ENCODE measurements at places on chromosomes 7 and 10. TPM values are rescaled to one million over a fixed set of nuclear protein-coding genes. Genes with fewer than 3 reads are reported as not detected.

GRCh38 chr10:101772017-101772894, 3.7 kb downstream of the FGF8 start:
- H3K27ac ChIP-seq = no peak overlapping the region
- no peaks in the 10 kb centered on the region for H3K27me3 ChIP-seq
- no peaks in the 10 kb centered on the region for H3K4me1 ChIP-seq
- no peak for DNase-seq

GRCh38 chr10:61961278-61961677, 59.8 kb downstream of the ARID5B start:
- H3K36me3 ChIP-seq = no peaks in the 10 kb centered on the region
- H3K4me1 ChIP-seq = peaks cover 3% of the 10 kb centered on the region
- DNase-seq = no peak
- H3K4me3 ChIP-seq = no peak overlapping the region
- no peaks in the 10 kb centered on the region for H3K27me3 ChIP-seq

GRCh38 chr7:79034730-79035129, 418.7 kb downstream of the MAGI2 start:
- H3K36me3 ChIP-seq = no peaks in the 10 kb centered on the region
- no peak for DNase-seq
- H3K4me1 ChIP-seq = peaks cover 1% of the 10 kb centered on the region

GRCh38 chr10:6327961-6328698, 125.4 kb downstream of the PFKFB3 start:
- H3K4me3 ChIP-seq = no peak overlapping the region
- no peak overlapping the region for H3K27ac ChIP-seq
- H3K27me3 ChIP-seq = no peaks in the 10 kb centered on the region
- no peaks in the 10 kb centered on the region for H3K36me3 ChIP-seq
- DNase-seq = no peak

- no peak for DNase-seq
- no peaks in the 10 kb centered on the region for H3K27me3 ChIP-seq
- H3K36me3 ChIP-seq = no peaks in the 10 kb centered on the region
- no peak overlapping the region for H3K27ac ChIP-seq
Measured at GRCh38 chr7:18995811-18996426, 121.5 kb downstream of the TWIST1 start.

DNA sequence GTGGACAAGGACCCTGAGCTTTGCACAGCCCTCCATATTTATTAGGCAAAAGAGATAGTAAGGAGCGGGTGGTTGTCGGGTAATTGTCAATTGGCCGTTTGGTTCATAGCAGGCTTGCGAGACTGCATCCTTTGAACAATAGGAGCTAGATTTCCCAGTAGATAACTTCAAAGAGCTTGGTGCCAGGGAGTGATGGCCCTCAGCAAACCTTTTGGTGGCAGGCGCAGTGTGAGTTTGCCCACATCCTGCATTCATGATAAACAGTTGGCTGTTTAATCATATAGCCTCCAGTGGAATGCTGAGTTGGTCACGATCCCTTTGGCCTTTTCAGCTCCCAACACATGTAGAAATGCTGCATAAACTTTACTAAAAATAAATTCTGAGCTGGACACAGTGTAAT, 156.9 kb downstream of the AKR1D1 start:
- no peak overlapping the region for H3K27ac ChIP-seq
- H3K4me1 ChIP-seq = peaks cover 4% of the 10 kb centered on the region
- no peak overlapping the region for H3K4me3 ChIP-seq
- no peaks in the 10 kb centered on the region for H3K36me3 ChIP-seq
- no peaks in the 10 kb centered on the region for H3K27me3 ChIP-seq

GRCh38 chr7:22611758-22612079, 111.7 kb upstream of the STEAP1B start:
- no peak overlapping the region for H3K27ac ChIP-seq
- no peak for DNase-seq
- no peaks in the 10 kb centered on the region for H3K36me3 ChIP-seq
- H3K4me1 ChIP-seq = no peaks in the 10 kb centered on the region

DNA sequence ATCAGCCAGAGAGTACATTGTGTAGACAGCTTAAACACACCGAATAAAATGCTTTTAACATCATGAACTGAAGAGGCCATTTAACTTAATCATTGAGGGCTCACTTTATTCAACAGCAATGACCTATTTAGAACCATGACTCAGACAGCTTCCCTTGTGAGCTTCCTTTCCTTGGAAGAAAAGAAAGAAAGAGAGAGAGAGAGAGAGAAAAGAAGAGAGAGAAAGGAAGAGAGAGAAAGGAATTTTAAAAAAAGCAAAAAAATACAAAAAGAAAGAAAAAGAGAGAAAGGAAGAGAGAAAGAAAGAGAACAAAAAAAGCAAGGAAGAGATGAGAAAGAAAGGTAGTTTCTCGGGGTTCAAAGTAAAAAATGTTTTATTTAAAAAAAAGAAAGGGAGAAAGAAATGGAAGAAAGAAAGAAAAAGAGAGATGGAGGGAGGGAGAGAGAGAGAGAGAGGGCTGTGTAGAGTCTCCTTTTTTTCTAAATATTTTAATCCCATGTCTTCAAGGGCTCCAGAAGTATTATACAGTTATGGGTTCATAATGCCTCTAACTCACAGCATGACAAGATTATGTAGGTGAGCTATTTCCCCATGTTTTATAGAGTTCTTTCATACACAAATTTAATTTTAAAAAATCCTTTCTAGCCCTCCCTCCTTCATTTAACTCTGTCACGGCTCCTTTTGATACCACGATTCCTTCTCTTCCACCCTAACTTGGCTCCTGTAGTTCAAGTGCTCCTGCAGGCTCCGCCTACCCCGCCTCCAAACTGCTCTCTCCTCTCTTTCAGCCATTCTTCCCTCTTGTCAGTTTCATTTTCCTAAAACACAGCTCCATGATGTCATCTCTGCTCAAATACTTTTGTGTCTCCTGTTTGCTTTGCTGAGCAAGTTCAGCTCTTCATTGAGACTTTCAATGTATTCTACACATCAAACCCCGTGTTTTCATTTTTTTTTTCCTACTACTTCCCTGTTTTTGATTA, 85.5 kb downstream of the PRTFDC1 start:
- peak; percentile 60 for DNase-seq
- no peaks in the 10 kb centered on the region for H3K27me3 ChIP-seq

DNA sequence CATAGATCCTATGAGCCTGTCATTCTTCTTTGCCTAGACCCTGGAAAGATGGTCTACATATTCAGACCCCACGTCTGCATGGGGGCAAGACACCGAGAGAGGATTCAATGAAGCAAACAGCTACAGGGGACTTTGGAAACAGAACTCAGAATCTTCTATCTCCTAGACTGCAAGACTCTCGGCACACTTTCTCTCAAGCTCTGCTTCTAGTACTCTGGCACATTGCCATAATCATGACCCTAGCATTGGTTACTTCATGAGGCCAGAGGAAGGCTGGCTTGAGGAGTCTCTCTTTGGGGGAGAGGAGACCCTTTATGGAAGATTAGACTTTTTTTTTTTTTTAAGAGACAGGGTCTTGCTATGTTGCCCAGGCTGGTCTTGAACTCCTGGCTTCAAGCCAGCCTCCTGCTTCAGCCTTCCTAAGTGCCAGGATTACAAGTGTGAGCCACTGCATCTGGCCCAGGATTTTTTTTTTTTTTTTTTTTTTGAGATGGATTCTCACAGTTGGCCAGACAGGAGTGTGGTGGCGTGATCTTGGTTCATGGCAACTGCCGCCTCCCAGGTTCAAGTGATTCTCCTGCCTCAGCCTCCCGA, 20.7 kb downstream of the CCDC3 start:
- no peak overlapping the region for H3K4me3 ChIP-seq
- H3K4me1 ChIP-seq = peaks cover 7% of the 10 kb centered on the region
- H3K27ac ChIP-seq = no peak overlapping the region

- no peak for DNase-seq
- no peaks in the 10 kb centered on the region for H3K36me3 ChIP-seq
- no peak overlapping the region for H3K4me3 ChIP-seq
- H3K27ac ChIP-seq = no peak overlapping the region
Measured at GRCh38 chr7:53520841-53521240, 485.4 kb downstream of the POM121L12 start.

DNA sequence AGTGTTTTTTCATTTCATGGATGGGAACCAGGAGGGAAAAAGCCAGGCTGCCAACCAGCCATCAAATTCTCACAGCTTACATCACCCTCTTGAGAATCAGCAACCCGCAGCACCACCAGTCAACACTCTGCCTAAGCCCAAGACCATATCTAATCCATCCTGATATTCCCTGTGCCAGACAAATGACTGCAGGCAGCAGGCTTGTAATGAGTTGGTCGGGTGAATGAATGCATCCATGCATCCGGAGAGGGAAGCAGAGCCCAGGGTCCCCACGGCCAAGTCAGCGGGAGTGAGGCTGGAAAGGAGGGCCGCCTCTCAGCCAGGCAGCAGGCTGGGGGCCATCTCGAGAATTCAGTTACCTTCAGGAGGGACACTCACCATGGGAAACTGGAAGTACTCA, 46.9 kb downstream of the SLIT1 start:
- H3K36me3 ChIP-seq = no peaks in the 10 kb centered on the region
- no peaks in the 10 kb centered on the region for H3K27me3 ChIP-seq
- H3K4me3 ChIP-seq = no peak overlapping the region

GRCh38 chr10:90871279-90871765, 452 bp upstream of the RPP30 start:
- H3K36me3 ChIP-seq = no peaks in the 10 kb centered on the region
- peak overlapping the region; percentile 67 for H3K4me3 ChIP-seq
- no peaks in the 10 kb centered on the region for H3K27me3 ChIP-seq
- no peaks in the 10 kb centered on the region for H3K4me1 ChIP-seq

- no peaks in the 10 kb centered on the region for H3K36me3 ChIP-seq
- DNase-seq = no peak
- H3K27ac ChIP-seq = no peak overlapping the region
- peaks cover 2% of the 10 kb centered on the region for H3K4me1 ChIP-seq
- H3K4me3 ChIP-seq = no peak overlapping the region
Measured at GRCh38 chr7:110841840-110842545, 248.9 kb upstream of the LRRN3 start.

- H3K27me3 ChIP-seq = no peaks in the 10 kb centered on the region
- H3K27ac ChIP-seq = no peak overlapping the region
- DNase-seq = no peak
Measured at GRCh38 chr10:100535338-100535714, 417 bp upstream of the HIF1AN start.

DNA sequence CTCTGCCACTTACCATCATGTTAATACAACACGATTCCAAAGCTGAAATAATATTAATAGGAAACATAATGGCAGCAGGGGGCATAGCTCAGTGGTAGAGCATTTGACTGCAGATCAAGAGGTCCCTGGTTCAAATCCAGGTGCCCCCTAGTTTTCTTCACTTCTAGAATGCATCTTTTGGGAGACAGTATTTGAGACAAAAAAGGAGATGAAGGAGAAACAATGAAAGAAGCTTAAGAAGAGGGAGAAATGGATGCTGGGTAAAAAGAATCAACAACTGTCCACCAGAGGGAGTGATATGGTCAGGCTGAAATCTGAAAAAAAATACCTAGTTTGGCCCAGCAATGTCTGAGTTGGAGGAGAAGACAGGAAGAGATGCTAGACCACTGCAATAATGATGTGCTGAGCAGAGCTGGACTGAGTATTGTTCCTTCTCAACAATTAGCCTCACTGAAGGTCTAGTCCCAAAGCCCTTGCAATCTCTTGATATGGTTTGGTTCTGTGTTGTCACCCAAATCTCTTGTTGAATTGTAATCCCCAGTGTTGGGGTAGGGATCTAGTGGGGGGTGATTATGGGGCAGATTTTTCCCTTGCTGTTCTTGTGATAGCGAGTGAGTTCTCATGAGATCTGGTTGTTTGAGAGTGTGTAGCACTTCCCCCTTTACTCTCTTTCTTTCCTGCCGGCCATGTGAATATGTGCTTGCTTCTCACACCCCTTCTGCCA, 48.3 kb downstream of the ZNF783 start:
- DNase-seq = no peak
- H3K27ac ChIP-seq = no peak overlapping the region
- H3K36me3 ChIP-seq = no peaks in the 10 kb centered on the region
- no peaks in the 10 kb centered on the region for H3K27me3 ChIP-seq

GRCh38 chr10:79063071-79063491, 5.7 kb upstream of the ZMIZ1 start:
- peaks cover 3% of the 10 kb centered on the region for H3K4me1 ChIP-seq
- no peak for DNase-seq
- no peaks in the 10 kb centered on the region for H3K27me3 ChIP-seq
- H3K27ac ChIP-seq = no peak overlapping the region
- no peak overlapping the region for H3K4me3 ChIP-seq

DNA sequence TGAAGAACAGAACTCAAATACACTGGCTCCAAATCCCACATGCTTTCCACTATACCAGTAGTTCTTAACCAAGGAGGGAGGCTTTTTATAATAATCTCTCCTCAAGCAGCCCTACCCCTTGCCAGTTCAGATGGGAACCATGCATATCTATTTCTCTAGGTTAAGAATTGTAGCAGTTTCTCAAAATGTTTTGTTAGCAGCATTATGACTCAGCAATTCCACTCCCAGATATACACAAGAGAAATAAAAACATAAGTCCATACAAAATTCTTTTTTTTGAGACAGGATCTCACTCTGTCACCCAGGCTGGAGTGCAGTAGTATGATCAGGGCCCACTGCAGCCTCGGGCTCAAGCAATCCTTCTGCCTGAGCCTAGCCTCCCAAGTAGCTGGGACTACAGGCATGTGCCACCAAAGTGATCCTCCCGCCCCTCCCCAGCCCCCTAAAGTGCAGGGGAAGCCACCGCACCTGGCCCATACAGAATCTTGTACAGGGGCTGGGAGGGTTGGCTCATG, 18.1 kb downstream of the YWHAG start:
- H3K4me1 ChIP-seq = peaks cover 16% of the 10 kb centered on the region
- H3K36me3 ChIP-seq = no peaks in the 10 kb centered on the region
- peak overlapping the region; percentile 66 for H3K27ac ChIP-seq
- no peak for DNase-seq
- H3K4me3 ChIP-seq = no peak overlapping the region

DNA sequence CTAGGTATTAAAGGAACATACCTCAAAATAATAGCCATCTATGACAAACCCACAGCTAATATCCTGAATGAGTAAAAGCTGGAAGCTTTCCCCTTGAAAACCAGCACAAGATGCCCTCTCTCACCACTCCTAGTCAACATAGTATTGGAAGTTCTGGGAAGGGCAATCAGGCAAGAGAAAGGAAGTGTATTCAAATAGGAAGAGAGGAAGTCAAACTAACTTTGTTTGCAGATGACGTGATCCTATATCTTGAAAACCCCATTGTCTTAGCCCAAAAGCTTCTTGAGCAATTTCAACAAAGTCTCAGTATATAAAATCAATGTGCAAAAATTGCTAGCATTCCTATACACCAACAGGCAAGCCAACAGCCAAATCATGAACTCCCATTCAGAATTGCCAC, 131.3 kb downstream of the FANK1 start:
- no peak overlapping the region for H3K27ac ChIP-seq
- no peaks in the 10 kb centered on the region for H3K36me3 ChIP-seq
- no peaks in the 10 kb centered on the region for H3K4me1 ChIP-seq
- no peaks in the 10 kb centered on the region for H3K27me3 ChIP-seq

The INA gene
- not detected for total RNA-seq

The CCDC3 gene
- 23.9 TPM for total RNA-seq

The AUTS2 gene
- total RNA-seq = 35.4 TPM

The EGR2 gene
- total RNA-seq = 6.0 TPM

The SLC16A12 gene
- 3.0 TPM for total RNA-seq

The CYP26C1 gene
- not detected for total RNA-seq

The CHN2 gene
- 19.7 TPM for total RNA-seq

The VWDE gene
- total RNA-seq = not detected

The SLC25A40 gene
- total RNA-seq = 27.1 TPM

Measured in ovary (tissue), 10 donors.